ENCODE measurements at places on chromosomes 3 and 15.

DNA sequence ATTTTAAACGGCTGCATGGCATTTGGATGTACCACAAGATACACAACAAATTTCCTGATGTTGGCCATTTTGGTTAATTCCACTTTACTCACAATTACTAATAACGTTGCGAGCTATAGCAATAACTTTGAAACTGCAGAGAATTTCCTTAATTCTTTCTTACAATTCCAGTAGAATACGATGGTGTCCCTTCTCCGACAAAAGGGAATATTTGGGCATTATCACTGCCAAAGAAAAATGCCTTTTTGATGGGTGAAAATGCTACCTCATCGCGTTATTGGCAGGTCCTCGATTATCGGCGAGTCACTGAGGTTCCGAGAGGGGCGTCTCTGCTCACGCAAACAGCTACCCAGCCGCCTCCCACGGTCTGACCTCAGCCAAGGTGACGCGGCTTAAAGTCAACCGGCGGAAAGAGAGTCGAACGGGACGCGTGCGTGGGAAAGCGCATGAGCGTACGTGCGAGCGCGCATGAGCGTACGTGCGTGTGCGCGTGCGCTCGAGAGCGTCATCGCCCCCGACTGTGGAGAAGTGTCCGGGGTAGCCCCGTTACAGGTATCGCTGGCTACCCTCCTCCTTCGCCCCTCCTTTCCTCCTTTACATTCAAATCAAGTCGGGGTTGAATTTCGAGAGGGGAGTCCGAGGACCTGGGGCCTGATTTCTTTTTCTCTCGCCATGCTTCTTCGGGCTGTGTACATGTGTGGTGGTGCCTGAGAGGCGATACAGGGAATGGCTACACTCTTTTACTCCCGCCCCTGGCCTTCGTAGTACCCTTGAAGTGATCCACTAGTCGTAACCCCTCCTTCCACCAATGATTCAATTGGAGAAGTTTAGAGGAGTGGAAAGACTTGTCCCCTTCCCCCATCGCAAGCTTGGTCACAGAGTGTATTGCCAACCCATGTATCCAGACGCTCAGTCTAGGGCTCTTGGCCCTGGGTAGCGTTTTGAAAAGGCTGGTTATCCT, at the start of gene OXSM:
OXSM (plus strand) TSS at position 495 of the 961 bp plus-strand sequence. CDS start 931 bp downstream, outside the sequence.
- peak; percentile 80 for DNase-seq

DNA sequence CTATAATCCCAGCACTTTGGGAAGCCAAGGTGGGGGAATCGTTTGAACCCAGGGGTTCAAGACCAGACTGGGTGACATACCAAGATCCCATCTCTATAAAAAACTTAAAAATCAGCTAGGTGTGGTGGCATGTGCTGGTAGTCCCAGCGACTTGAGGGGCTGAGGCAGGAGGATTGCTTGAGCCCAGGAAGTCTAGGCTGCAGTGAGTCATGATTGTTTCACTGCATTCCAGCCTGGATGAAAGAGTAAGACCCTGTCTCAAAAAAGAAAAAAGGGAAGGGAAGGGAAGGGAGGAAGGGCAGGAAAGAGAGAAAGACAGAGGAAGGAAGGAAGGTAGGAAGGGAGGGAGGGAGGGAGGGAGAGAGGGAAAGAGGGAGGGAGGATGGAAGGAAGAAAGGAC, 133.7 kb upstream of the LRRN1 start:
- DNase-seq = no peak

GRCh38 chr3:15443826-15444524, 16.6 kb downstream of the EAF1 start:
- DNase-seq = no peak

DNA sequence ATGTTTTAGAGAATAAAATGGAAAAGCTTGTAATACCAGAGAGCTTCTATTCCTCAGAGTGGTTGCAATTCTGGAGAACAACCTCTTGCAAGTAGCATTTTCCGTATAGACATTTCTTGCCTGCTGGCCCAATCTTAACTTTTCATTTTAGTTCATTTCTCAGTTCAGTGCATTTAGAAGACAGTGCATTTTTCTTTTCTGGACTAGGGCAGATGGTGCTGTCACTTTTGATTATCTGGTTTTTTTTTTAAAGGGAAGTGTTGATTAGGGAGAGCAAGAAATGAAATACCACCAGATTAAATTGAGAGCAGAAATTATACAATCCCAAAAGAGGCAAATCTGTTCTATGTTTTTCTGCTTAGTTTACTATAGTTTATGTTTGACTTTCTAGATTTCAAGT, 172.7 kb downstream of the GHSR start:
- DNase-seq = no peak

- no peak for DNase-seq
Observed at GRCh38 chr3:53242155-53242554, 13.7 kb downstream of the TKT start.

GRCh38 chr3:94020293-94020692, 8.1 kb downstream of the STX19 start:
- no peak for DNase-seq

- DNase-seq = no peak
Observed at GRCh38 chr3:184284696-184285095, 8.9 kb downstream of the ECE2 start.

GRCh38 chr15:59185725-59186124, 20.9 kb upstream of the LDHAL6B start:
- no peak for DNase-seq

GRCh38 chr3:150602426-150603152, 532 bp upstream of the SELENOT start:
- DNase-seq = no peak

GRCh38 chr3:59043391-59043790, 6.4 kb downstream of the CFAP20DC start:
- DNase-seq = no peak

GRCh38 chr3:9473496-9474065, 76.2 kb downstream of the SETD5 start:
- DNase-seq = no peak

DNA sequence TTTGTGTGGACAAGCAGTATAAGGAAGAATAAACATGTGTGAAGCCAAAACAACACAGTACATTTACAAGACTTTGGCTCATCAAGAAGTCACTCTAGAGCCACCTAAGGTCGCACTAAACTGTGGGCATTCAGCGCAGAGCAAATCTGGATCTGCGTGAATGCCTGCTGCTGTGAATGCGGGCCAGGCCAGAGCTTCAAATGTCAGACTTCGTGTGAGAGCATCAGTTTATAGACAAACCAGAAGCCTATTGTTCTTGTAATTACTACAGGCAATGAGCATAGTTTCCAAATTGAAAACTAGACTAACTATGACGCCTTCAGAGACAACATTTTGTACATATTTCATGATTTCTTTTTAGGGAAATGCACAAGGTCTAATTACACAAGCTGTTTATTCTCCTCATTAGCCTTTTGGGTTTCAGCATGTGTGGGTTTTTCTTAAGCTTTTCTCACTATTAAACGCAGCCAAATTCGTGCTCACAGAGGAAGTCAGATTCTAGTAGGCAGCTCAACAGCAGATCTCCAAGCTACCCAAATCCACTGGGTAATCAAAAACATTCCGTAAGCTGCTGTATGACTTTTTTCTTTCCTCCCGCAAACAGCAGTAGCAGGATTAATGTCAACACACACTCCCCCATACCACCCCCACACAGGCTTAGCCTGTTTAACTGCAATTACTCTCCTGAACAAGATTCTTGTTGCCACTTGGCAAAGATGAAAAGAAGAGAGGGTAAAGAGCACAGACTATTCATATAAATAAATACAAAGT, 84.5 kb upstream of the SETMAR start:
- DNase-seq = no peak

GRCh38 chr3:37241880-37242279, 67.5 kb upstream of the LRRFIP2 start:
- DNase-seq = no peak

DNA sequence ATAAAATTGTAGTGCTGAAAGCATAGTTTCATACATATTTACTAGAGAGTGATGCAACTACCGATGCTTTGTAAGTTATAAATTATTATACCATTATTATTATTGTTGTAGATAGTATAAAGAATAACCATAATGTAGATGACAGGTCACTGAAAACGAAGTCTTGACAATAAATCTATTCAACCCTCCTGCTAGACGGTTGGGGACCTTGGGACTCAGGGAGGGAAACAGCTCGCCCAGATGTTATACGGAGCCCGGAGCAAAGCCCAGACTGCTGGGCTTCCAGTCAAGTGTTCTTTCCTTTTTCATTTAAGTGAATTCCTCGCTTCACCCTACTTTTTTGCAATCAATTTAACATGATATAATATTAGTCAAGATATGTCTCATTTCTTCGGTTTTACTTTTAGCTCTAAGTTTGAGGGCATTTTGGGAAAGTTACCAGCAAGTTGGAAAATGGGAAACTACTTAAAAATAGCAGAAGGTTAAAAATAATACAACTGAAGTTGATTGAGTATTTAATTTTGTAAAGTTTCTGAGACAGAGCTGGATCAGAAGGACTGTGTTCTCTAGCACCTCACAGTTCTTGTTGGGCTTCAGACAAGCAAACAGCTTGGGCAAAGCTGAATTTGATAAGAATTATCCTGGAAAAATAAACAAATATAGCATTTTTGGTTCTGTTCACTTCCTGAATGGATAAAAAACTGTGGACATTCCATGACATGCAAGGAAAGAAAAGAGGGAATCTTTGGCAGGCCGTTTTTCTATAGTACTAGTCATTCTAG, 173.4 kb upstream of the TP63 start:
- no peak for DNase-seq

- DNase-seq = no peak
Observed at GRCh38 chr3:30649572-30650318, 43.3 kb downstream of the TGFBR2 start.

DNA sequence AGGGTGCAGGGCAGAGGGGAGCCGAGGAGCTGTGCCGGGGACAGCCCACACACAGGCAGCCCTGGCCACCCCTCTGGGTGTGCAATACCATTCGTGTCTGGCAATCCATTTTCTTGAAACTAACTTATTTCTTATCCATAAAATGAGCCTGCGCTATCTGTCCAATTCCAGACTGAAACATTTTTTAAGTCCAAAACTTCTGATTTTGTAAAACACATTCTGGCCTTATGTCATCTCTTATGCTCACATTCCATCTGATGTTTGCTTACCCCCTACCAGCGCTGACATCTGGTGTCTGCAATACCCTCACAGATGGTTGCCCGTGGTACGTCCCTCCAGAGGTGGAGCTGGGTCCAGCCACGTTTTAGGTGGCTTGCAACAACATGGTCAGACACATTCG, 31.8 kb downstream of the PCSK6 start:
- no peak for DNase-seq

DNA sequence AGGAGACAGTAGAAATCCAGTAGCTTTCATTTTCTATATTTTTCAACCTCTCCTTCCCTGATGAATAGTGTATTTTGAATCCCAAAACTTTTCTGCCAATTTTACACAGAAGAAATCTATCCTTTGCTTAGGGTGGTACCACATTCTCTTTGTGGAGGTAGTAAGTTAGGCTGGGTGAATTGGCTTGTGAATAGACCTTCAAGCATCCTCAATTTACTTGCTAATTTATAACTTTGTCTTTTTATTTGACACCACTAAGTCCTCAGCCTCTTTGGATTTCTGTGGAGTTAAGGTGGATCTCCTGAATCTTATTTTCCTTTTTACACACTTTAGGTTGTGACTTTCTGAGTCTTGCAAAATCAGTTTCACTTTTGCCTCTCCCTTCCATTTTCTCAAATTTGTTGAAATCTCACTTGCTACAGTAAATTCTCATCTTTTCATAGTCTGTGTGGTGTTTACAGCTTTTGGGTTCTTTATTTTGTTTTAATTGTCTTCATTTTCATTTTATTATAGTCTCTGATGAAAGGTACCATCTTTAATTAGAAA, 5.7 kb upstream of the PLSCR1 start:
- DNase-seq = no peak

DNA sequence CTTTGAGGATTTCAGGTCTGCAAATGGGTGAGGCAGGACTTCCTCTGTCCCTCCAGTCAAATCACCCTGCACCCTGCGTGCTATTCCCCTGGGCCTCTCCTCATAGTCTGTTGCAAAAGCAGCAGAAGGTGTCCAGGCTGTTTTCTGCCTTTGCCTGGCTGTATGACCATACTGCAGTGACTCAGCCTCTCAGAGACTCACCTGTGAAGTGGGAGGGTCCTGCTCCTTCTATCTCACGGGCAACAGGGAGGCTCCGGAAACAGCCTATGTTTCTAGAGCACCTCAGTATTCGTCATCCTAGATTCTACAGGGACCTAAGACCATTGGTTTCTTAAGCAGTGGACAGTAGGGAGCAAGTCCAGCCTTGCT, 216.4 kb downstream of the TLE3 start:
- no peak for DNase-seq

GRCh38 chr3:140630366-140630765, 47.5 kb upstream of the TRIM42 start:
- no peak for DNase-seq

DNA sequence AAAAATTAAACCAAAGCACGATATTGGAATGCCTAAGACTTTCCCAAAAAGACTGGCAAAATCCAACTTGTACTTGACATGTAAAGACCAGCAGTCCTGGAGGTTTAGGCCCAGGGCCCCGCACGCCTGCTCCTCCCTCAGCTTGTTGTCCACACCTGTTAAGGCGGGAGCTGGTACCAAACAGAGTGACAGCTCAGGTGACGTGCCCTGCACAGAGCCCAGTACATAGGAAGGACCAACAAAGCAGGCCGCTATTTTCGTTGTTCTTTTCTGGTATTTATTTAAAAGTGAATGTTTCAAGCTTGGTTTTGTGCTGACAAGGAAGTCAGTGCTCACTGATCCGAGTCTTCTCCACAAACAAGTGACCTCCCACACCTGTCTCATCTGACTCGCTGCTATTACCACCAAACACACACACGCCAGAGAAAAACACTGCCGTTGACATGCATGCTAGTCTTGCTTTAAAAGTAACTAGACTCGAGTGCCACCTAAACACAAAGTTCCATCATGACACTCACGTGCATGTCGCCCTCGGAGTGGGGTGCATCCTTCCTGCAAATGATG, 50.2 kb downstream of the HERC2 start:
- no peak for DNase-seq

DNA sequence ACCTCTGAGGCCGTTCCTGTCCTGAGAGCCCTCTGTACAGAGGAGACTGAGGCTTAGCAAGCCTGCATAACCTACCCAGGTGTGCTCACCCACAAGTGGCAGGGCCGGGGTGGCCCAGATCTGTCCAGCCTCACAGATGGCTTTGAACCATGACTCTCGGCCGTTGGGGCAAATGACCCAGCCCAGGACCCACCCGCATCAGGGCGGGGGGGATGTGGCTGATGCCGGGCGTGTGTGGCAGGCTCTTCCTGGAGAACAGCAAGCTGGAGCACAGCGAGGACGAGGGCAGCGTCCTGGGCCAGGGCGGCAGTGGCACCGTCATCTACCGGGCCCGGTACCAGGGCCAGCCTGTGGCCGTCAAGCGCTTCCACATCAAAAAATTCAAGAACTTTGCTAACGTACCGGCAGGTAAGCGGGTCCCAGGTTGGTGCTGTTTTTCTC, 133.5 kb downstream of the LRRK1 start:
- DNase-seq = no peak

DNA sequence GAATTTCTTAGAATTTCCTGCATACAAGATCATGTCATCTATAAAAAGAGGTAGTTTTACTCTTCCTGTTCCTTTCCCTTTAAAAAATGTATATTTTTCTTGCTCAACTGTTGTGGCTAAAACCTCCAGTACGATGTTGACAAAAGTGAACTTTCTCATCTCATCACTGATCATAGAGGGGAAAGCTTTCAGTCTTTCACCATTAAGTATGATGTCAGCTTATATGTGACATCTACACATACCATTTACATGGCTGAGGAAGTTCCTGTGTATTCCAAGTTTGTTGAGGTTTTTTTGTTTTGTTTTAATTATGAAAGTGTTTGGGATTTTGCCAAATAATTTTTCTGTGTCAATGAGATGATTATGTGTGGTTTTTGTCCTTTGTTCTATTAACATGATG, 173.6 kb downstream of the PLD1 start:
- no peak for DNase-seq
